CD8-positive, alpha-beta memory T cell (primary cell): ENCODE measurements at places on chromosomes 6 and 20. TPM values are rescaled to one million over a fixed set of nuclear protein-coding genes. Genes with fewer than 3 reads are reported as not detected.

DNA sequence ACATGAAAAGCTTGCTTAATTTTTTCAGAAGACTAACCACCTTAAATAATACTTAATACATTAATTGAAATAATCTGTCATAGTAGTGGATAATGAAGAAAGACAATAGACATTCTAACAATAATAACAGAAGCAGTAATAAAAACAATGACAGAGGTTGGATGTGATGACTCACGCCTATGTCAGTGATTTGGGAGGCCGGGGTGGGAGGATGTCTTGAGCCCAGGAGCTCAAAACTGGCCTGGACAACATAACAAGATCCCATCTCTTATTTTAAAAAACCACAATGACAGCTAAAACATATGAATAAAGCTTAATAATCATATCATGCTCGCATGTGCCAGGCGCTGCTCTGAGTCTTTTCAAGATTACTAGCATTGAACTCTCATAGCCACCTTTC lies 105.5 kb downstream of the IPCEF1 start:
- peaks cover 51% of the 10 kb centered on the region for H3K4me1 ChIP-seq
- DNase-seq: no peak
- no peaks in the 10 kb centered on the region for H3K27me3 ChIP-seq
- no peaks in the 10 kb centered on the region for H3K36me3 ChIP-seq
- no peak overlapping the region for H3K4me3 ChIP-seq

GRCh38 chr6:10954590-10955010 lies 67.7 kb downstream of the SYCP2L start:
- H3K27ac ChIP-seq: no peak overlapping the region
- no peaks in the 10 kb centered on the region for H3K27me3 ChIP-seq
- H3K4me3 ChIP-seq: no peak overlapping the region
- H3K36me3 ChIP-seq: no peaks in the 10 kb centered on the region
- peak; percentile 47 for DNase-seq

DNA sequence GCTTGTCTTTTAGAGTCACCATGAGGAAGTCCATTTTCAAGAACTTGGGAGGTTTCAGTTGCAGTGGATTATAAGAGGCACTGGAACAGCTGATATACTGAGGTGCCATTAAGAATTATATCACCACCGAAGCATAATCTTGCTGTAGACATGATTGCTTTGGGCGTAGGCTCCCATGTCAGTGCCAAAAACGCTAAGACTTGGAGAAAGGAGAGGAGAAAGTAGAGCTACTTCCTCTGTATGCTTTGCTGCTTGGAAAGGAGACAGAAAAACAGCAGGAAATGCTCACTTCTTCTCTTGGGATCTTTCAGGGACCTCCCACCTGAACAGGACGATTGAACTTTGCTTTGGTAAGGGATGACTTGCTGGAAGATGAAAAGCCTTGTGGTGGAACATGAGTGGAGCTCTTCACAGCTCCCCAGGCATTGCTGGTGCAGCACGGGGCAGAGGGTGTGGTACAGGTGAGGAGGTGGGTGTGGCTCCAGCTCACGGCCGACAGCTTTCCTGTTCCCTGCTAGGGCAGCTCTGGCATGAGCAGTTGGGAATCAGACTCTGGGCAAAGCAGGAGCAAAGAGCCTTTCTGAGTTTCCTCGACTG lies 190.4 kb upstream of the JAG1 start:
- H3K27ac ChIP-seq: no peak overlapping the region
- H3K4me1 ChIP-seq: no peaks in the 10 kb centered on the region
- H3K4me3 ChIP-seq: no peak overlapping the region
- no peaks in the 10 kb centered on the region for H3K36me3 ChIP-seq

DNA sequence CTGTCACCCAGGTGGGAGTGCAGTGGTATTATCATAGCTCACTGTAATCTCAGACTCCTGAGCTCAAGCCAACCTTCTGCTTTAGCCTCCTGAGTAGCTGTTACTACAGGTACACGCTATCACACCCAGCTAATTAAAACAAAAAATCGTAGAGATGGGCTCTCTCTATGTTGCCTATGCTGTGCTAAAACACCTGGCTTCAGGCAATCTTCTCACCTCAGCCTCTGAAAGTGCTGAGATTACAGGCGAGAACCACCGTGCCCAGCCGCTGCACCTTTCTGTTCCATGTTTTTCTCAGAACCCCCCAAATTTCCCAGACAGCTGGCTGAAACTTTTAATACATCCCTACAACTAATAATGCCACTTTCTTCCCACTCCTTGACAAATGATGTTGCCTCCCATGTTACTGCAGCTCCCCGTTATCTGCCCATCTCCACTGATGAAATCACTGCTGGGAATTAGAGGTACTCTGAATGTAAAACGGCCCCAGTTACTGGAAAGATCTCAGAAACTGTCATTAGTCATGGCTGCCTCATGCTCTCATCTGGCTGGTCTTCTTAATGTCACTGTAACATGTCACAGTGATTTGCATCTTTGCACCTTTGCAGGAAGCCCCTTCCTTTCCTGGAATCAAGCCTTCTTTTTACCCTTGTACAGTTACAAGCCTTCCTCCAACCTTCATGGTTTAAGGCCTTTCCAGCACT lies 697.5 kb downstream of the PRKN start:
- no peaks in the 10 kb centered on the region for H3K36me3 ChIP-seq
- no peak overlapping the region for H3K4me3 ChIP-seq
- no peak overlapping the region for H3K27ac ChIP-seq
- H3K27me3 ChIP-seq: no peaks in the 10 kb centered on the region

- no peaks in the 10 kb centered on the region for H3K4me1 ChIP-seq
- no peak overlapping the region for H3K4me3 ChIP-seq
- H3K36me3 ChIP-seq: no peaks in the 10 kb centered on the region
- no peaks in the 10 kb centered on the region for H3K27me3 ChIP-seq
- no peak overlapping the region for H3K27ac ChIP-seq
These were observed 17.6 kb downstream of the RIMS4 start for GRCh38 chr20:44792796-44793195.

DNA sequence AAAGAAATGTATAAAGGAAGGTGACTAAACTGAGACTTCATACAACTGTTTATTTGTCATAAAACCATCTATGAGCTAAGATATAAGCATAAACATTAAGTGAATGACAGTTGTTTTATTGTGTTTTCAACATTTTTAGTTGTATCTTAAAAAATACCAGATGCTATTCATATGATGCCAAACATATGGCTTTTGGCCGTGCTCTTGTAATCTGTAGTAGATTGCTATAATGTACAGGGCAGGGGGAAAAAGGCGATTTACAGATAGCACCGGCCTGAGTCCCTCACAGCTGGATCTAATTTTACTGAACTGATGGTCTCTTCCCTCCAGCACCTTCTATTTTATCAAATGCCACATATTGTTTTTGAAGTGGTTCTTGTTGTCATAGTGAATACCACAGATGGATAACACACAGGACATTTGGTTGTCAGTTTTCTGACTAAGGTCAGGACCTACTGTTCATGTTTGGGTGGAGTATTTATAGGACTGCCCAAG lies 48.2 kb downstream of the CENPW start:
- H3K4me1 ChIP-seq: no peaks in the 10 kb centered on the region
- no peak overlapping the region for H3K4me3 ChIP-seq
- no peak overlapping the region for H3K27ac ChIP-seq
- no peak for DNase-seq

DNA sequence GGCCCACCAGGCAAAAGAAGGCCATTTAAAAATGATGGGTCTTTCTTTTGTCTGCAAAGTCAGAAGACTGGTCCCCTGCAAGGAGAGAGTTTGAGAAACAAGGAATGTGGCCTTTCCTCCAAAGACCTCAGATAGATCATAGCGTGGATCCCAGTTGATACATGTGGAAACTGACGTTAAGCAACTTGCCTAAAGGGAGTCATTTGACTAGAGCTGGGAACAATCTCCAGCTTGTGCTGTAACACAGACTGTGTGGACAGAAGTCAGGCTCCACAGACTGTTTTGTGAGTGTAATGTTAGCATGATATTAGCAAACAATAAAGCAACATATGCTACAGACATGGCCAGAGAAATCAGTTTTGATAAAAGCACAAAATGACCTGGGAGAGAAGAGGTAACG lies 140.4 kb upstream of the CITED2 start:
- no peaks in the 10 kb centered on the region for H3K36me3 ChIP-seq
- H3K4me1 ChIP-seq: no peaks in the 10 kb centered on the region
- no peak overlapping the region for H3K4me3 ChIP-seq
- no peaks in the 10 kb centered on the region for H3K27me3 ChIP-seq
- H3K27ac ChIP-seq: no peak overlapping the region
- no peak for DNase-seq

- no peak for DNase-seq
- H3K27me3 ChIP-seq: no peaks in the 10 kb centered on the region
- H3K4me3 ChIP-seq: no peak overlapping the region
These were observed 29.9 kb downstream of the HS3ST5 start for GRCh38 chr6:114312931-114313330.

GRCh38 chr6:134980846-134981245 lies 30.9 kb upstream of the ALDH8A1 start:
- H3K36me3 ChIP-seq: peaks cover 19% of the 10 kb centered on the region
- no peak overlapping the region for H3K4me3 ChIP-seq
- H3K4me1 ChIP-seq: no peaks in the 10 kb centered on the region
- H3K27me3 ChIP-seq: no peaks in the 10 kb centered on the region

GRCh38 chr6:12223383-12223782 lies 66.8 kb upstream of the EDN1 start:
- H3K27ac ChIP-seq: no peak overlapping the region
- H3K4me3 ChIP-seq: no peak overlapping the region
- H3K4me1 ChIP-seq: no peaks in the 10 kb centered on the region
- no peaks in the 10 kb centered on the region for H3K36me3 ChIP-seq
- H3K27me3 ChIP-seq: no peaks in the 10 kb centered on the region

- H3K36me3 ChIP-seq: peaks cover 5% of the 10 kb centered on the region
- peak overlapping the region; percentile 98 for H3K4me3 ChIP-seq
- no peaks in the 10 kb centered on the region for H3K27me3 ChIP-seq
- DNase-seq: no peak
- no peak overlapping the region for H3K27ac ChIP-seq
These were observed 1.4 kb downstream of the C6orf52 start for GRCh38 chr6:10692965-10693538.

DNA sequence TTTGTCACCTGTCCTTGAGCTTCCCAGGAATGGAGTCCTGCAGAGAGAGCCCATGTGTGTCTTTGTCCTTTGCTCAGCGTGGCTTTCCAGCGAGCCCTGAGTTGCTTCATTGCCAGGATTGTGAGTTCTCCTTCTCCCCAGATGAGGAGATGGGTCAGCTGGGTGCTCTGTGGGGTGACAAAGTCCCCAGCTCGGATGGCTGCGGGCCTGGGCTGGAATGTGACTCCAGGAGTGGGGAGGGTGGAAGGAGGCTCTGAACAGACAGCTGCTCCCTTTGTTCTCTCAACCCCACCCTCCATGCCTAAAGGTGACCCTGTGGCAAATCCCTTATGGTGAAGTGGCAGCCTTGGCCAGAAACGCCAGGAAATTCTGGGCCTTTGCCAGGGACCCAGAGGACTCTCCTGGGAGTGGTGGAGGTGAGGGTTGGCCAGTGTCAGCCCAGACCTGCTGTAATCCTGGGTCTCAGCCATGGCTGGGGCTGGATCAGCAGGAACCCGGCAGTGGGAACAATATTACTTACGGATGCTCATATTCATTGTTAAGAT lies 44.4 kb upstream of the CST5 start:
- no peaks in the 10 kb centered on the region for H3K36me3 ChIP-seq
- H3K27ac ChIP-seq: no peak overlapping the region
- H3K4me3 ChIP-seq: no peak overlapping the region

DNA sequence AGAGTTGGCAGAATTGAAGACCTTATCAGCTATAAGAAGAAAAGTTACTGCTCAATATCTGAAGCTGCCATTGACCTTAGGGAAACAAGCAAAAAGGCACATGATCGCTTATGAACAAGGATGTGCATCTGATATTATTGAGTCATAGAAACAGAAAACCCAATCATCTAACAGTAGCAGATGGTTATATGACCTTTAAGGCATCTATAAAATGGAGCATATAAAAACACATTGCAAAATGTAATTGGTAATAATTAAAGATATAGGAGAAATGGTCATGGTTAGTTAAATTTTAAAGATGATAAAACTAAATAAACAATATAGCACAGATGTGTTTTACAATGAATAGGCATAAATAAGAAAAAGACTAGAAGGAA lies 260.1 kb upstream of the TAB2 start:
- H3K27me3 ChIP-seq: no peaks in the 10 kb centered on the region
- no peaks in the 10 kb centered on the region for H3K36me3 ChIP-seq
- H3K4me1 ChIP-seq: peaks cover 34% of the 10 kb centered on the region
- no peak overlapping the region for H3K4me3 ChIP-seq
- DNase-seq: no peak
- H3K27ac ChIP-seq: no peak overlapping the region

GRCh38 chr6:21213492-21213891 lies 380.1 kb upstream of the SOX4 start:
- H3K4me3 ChIP-seq: no peak overlapping the region
- no peaks in the 10 kb centered on the region for H3K4me1 ChIP-seq
- H3K27me3 ChIP-seq: no peaks in the 10 kb centered on the region
- H3K36me3 ChIP-seq: no peaks in the 10 kb centered on the region
- no peak overlapping the region for H3K27ac ChIP-seq

- DNase-seq: no peak
- no peaks in the 10 kb centered on the region for H3K36me3 ChIP-seq
- peaks cover 30% of the 10 kb centered on the region for H3K4me1 ChIP-seq
These were observed 73.1 kb downstream of the OR2B2 start for GRCh38 chr6:27838945-27839625.

DNA sequence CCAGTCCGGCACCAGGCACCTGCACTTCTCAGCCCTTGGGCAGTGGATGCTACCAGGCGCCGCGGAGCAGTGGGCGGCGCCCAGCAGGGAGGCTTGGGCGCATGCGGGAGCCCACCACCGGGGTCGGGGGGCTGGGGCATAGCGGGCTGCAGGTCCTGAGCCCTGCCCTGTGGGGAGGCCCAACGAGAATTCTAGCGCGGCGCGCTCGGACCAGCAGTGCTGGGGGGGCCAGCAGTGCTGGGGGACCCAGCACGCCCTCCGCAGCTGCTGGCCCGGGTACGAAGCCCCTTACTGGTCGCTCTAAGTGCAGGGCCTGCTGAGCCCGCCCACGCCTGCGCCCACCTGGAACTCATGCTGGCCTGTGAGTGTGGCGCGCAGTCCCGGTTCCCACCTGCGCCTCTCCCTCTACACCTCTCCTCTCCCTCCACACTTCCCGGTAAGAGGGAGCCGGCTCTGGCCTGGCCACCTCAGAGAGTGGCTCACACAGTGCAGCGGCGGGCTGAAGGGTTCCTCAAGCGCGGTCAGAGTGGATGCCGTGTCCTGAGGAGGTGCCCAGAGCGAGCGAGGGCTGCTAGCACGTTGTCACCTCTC lies 28.5 kb upstream of the SERPINB1 start:
- no peaks in the 10 kb centered on the region for H3K36me3 ChIP-seq
- DNase-seq: no peak
- H3K4me1 ChIP-seq: peaks cover 21% of the 10 kb centered on the region
- H3K27ac ChIP-seq: no peak overlapping the region
- no peak overlapping the region for H3K4me3 ChIP-seq

GRCh38 chr6:99369533-99369932 lies 20.1 kb upstream of the FAXC start:
- no peak overlapping the region for H3K4me3 ChIP-seq
- H3K27ac ChIP-seq: no peak overlapping the region
- no peaks in the 10 kb centered on the region for H3K27me3 ChIP-seq
- no peaks in the 10 kb centered on the region for H3K4me1 ChIP-seq
- DNase-seq: no peak

- H3K4me1 ChIP-seq: no peaks in the 10 kb centered on the region
- no peak overlapping the region for H3K27ac ChIP-seq
- H3K4me3 ChIP-seq: no peak overlapping the region
- H3K36me3 ChIP-seq: no peaks in the 10 kb centered on the region
- no peaks in the 10 kb centered on the region for H3K27me3 ChIP-seq
These were observed 254.4 kb upstream of the POU3F2 start for GRCh38 chr6:98579941-98580340.

Gene PRELID3B
- 127 TPM for total RNA-seq

Gene IL17A
- total RNA-seq: 0.63 TPM

Gene WFDC5
- not detected for total RNA-seq

Gene DSP
- total RNA-seq: not detected

Gene RSPO3
- not detected for total RNA-seq

Gene CGA
- not detected for total RNA-seq

Gene RGS17
- total RNA-seq: 0.02 TPM
